ENCODE measurements at places on chromosomes 12 and 14.

- no peak for DNase-seq
These were observed 31.3 kb upstream of the SSPN start for GRCh38 chr12:26164118-26164517.

DNA sequence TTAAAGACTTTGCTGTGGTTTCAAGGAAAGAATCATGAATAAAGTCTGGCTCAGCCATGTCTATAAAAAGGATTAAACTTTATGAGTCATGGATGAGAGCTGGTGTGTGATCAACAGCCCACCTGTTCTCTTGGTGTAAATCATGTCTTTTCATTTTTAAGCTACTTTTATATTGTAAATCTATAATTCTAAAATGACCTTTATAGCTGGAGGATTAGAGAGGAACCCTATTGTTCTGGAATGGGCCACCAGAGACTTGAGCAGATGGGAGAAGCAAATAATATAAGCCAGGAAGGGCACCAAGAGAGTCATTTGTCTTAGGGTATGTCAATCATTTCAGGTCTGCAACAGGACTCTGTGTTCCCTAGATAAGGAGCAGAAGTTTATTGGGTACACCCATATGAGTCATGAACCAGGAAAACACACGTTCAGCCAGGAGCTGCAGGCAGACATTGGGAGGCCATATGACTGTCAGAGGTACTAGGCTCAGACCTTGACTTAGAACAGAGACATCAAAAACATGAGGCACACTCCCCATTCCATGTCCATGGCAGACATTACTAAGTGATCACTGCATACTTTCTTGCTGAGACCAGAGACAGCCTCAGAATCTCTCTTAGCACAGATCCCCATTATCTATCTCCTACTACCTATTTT lies 49.3 kb downstream of the NDUFA12 start:
- DNase-seq: peak; percentile 90

DNA sequence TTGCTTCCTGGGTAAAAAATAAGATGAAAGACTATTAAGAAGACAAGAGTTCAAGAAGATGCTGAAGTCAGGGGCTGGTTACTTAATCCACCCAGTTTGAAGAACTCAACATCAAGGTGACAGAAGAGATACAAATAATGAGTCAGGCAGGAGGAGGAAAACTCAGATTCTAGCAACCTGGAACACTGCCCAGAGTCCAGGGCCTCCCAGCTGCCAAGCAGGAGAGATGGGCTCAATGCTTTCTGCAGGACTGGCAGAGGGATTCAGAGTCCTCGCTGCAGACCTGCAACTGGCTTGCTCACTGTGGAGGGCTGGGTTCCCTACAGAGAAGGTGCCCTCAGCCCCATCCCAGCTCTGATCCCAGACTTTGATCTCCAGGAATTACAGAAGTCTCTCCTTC lies 28.6 kb upstream of the CEBPE start:
- DNase-seq: peak; percentile 61

DNA sequence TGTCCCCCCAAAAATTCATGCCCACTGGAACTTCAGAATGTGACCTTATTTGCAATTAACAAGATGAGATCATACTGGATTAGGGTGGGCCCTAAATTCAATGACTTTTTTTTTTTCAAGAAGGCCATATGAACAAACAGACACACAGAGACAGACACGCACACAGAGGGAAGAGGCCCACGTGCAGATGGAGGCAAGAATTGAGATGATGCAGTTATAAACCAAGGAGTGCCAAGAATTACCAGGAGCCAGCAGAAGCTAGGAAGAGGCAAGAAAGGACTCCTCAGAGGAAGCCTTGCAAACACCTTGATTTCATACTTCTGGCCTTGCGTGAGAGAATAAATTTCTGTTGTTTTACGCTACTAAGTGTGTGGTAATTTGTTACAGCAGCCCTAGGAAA lies 33.4 kb downstream of the NELL2 start:
- DNase-seq: no peak

DNA sequence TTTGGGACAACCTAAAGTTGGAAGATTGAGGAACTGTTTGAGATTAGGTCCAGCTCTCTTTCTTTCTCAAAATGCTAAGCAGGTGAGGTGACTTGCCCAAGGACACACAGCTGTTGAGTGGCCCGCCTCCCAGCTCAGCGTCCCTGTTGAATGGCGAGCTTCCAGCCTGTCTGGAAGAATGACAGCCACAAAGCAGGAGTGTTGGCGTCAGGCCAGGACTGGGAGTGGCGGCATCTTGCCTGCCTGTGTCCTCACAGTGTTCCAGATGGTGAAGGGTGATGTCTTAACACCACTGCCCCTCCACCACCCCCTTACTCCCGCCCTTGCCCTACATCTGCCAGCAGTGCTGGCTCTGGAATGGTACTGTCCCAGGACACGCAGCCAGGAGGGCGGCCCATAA lies 4.4 kb upstream of the CEBPE start:
- peak; percentile 24 for DNase-seq

DNA sequence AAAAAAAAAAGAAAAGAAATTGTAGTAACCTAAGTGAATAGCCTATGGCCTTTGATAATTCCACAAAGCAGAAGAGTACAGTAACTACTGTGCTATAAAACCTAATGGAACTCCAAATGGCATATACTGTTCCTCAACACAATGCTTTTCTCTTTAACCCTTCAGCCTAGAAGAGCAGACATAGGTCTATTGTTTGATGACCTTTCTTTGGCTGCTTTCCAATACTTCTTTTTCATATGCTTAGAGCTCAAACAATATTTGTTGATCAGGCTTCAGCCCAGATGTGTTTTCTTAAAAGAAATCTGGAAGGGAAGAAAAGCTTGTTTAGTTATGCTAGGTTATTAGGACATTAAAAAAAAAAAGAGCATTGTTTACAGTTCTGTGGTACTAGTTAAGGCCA lies 116.4 kb downstream of the NTN4 start:
- no peak for DNase-seq

DNA sequence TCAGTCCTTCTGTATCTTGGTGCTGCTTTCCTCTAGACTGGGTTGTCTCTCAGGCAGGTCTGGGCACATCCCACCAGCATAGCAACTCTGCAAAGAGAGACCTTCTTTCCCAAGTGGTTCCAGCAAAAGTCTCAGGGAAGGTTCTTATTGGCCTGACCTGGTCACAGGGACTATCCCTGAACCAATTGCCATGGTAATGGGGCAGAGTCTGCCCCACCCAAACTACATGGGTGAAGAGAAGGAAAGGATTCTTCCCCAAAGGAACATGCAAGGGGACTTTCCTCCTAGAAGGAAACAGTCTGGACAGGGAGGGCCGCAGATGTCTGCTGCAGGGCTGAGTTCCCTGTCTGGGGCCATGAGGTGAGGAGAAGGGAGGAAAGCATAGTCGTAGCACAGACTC lies 122.2 kb upstream of the NCOR2 start:
- no peak for DNase-seq

- DNase-seq: peak; percentile 37
These were observed 23.2 kb upstream of the APOF start for GRCh38 chr12:56385873-56386272.

DNA sequence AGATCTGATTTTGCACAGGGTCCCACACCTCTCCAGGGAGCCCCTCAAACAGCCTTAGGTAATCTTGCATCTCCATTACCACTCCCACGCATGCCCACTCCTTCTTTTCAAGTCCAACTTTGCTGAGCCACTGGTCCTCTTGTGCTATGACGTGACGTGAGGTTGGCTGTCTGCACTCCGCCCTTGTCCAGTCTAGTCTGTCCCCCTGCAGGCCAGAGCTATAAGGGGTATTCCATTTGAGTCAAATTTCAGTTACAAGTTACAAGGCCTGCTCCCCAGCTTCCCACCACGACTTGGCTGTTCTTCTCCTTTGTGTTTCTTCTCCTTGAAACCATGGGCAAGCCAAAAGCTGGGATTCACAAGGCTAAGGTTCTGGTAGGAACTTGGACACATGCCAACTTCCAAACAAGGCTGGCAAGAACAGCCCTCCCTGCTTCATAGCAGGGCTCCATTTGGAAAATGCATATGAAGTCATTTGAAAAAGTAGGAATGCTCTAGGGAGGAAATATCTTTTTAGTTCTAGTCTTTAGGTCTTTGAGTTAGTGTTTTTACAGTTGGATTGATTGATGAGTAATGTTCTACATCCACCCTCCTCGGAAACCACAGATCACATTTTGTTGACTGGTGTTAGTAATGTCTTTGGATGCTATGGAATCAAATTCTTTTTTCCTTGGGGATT lies 49.1 kb downstream of the KCNA1 start:
- DNase-seq: no peak

DNA sequence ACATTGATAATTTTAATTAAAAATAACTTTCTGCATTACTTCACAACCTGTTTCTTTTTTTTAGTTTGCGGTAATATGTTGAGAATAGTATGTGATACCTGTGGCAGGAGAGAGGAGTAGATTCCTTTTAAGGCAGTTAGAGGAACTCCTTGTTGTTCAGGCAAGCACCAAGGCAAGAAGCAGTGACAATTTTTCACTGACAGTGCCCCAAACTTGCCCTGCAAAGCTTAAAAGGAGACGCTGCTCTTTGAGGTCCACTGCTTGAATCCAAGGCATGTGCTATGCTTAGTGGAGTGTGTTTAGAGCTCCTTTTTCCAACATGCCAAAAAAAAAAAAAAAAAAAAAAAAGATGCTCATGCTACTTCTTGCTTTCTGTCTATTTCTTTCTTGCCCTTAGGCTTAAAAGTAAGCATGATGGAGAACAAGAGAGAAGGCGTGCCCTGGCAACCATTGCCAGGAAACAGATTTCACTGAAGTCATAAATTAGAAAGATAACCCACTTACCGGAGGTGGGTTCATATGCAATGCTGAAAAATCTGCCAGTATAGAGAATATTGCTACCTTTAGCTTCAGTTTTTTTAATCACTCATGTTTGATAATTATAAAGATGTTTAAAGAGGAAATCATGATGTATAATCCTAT lies 58.3 kb upstream of the DYRK2 start:
- DNase-seq: no peak

DNA sequence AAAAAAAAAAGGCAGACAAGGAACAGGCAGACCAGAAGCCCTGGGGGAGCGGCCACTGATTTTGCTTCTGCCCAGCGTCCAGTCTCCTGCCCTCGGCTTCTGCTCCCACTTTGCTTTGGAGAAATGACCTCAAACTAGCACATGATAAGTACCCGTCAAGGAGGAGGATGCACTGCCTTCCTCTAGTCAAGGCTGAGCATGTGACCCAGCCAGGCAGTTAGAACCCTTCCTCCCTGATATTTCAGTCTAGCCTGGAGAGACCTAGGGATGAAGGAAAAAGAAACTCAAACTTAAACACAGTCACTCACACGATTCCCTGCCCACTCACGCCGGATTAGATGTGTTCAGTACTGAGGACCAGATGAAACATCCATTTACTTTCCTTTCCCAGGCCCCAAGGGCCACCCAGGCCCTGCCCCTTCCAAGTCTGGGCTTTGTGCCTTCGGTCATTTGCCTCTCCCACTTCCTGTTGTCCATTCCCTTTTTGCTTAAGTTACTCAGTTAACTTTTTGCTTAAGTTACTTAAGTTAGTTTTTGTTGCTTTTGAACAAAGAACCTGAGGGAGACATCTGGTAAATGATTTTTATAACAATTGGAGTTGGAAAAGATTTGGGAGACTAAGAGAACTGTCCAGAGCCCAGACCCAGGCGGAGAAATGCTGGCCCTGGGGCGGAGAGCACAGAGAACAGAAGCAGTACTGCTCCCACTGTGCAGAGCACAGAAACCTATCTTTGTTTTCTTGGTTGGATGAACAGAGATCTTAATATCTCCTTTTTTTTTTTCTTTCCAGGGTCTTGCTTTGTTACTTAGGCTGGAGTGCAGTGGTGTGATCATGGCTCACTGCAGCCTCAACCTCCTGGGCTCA lies 23.0 kb upstream of the TTC7B start:
- no peak for DNase-seq

- no peak for DNase-seq
These were observed 10.8 kb downstream of the ERH start for GRCh38 chr14:69387311-69387710.

- no peak for DNase-seq
These were observed 136.5 kb upstream of the DNM1L start for GRCh38 chr12:32542428-32543229.

DNA sequence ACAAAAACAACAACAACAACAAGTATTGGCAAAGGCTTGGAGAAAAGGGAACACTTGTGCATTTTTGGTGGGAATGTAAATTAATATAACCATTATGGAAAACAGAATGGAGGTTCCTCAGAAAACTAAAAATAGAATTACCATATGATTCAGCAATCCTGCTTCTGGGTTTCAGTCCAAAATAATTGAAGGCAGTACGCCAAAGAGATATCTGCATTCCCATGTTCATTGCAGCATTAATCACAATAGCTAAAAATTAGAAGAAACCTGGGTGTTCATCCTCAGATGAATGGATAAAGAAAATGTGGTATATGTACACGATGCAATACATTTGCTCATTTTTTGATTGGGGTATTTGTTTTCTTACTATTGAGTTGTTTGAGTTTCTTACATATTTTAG lies 813.0 kb downstream of the NRXN3 start:
- no peak for DNase-seq

- no peak for DNase-seq
These were observed 32.1 kb downstream of the DICER1 start for GRCh38 chr14:95125221-95125620.

DNA sequence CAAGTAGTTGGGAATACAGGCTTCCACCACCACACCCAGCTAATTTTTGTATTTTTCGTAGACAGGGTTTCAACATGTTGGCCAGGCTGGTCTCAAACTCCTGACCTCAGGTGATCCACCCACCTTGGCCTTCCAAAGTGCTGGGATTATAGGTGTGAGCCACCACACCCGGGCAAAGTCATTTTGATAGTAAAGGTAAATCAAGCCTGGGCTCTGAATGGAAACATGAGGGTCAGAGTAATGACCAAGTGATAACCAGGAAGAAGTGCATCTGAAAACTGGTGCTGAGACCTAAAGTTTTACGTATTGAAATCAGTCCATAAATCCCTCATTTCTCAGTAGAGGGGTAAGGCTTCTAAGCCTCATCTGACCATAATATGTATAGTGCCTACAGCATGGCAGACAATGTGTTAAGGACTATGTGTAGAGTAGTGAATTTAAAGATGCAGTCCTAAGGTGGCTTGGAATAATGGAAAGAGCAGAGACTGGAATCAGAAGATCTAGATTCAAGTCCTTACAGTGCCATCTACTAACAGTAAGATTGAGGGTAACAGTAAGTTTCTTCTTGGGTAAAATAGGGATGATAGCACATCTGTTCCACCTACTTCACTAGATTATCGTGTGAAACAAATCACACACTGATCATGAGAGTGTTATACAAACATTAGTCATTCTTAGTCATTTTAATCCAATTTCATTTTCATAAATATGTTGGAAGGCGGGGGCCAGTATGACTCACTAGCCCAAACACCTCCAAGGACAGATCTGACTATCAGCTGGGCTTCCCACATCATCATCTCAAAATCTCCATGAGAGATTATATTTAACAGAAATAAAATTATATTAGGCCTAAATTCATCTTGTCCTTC lies 11.2 kb downstream of the MAP4K5 start:
- peak; percentile 93 for DNase-seq

- DNase-seq: no peak
These were observed 3.2 kb downstream of the KRT86 start for GRCh38 chr12:52277486-52278245.

Data from PC-3 (cell line).